ENCODE measurements at places on chromosomes 11 and 22.

DNA sequence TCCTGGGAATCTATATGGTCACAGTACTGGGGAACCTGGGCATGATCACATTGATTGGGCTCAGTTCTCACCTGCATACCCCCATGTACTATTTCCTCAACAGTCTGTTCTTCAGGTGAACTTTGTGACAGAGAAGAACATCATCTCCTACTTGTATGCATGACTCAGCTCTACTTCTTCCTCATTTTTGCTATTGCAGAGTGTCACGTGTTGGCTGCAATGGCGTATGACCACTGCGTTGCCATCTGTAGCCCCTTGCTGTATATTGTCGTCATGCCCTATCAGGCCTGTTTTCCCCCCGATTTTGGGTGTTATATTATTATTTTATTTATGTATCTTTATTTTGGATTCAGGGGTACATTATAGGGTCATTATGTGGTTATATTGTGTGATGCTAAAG, 2.4 kb upstream of the OR8G1 start:
- DNase-seq = no peak

DNA sequence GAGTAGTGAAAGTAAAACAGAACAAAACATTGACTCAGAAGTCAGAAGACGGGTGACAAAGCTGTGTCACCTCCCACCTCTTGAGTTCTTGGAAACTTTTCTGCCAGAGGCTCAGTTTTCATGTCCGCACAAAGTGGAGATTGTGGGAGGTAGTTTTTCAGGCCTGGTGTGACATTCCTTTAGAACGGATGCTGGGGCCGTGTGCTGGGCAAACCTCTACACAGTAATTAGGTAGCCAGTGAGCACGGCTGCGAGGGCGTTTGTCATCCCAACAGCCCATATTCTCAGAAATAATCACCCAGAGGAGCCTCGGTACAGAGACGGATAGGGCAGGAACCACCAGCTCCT, 1054.4 kb downstream of the TBC1D22A start:
- no peak for DNase-seq

DNA sequence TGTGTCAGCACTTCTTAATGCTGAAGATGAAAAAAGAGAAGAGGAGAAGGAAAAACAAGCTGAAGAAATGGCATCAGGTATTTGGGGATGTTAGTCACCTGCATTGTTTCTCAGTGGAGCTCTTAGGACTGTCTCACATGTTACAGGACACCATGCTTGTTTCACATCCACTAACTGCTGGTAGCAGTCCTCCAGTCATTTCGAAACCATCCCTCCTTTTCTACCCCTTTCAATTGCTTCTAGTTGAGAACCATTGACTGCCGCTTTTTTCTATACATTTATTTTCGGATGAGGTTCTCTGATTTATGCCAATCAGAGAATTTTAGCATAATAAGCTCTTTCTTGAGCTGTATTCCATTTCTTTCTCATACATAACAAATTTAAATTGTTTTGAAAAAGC, 21.5 kb downstream of the BIRC2 start:
- DNase-seq = no peak

- DNase-seq = no peak
Observed at GRCh38 chr11:61602775-61603569, 22.1 kb upstream of the SYT7 start.

DNA sequence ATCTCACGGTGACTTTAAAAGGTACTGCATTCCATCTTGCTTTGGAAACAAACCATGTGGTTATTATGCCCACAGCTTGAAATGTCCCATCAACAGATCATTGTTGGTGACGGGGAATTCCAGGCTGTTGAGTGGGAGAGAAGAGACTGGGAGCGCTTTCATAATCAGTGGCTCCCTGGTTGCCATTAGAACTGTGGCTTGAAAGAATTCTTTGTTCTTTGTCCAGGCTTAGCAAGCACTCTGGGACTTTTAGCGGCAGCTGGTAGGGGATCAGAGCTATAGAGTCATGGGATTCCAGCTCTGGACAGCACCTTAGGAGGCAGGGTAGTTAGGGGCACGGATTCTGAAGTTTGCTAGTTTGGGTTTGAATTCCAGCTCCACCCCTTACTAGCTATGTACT, 22.0 kb downstream of the MMP20 start:
- DNase-seq = no peak

Measured in activated T-cell treated with anti-CD3 and anti-CD28 coated beads, Interleukin-2, amount 50 U/mL, for 24 hours (primary cell).